Mucosa of gallbladder (tissue), 1 donor: ENCODE measurements at places on chromosomes 16 and 17.

GRCh38 chr17:21036361-21036881 lies 6.4 kb downstream of the USP22 start:
- no peak for DNase-seq

DNA sequence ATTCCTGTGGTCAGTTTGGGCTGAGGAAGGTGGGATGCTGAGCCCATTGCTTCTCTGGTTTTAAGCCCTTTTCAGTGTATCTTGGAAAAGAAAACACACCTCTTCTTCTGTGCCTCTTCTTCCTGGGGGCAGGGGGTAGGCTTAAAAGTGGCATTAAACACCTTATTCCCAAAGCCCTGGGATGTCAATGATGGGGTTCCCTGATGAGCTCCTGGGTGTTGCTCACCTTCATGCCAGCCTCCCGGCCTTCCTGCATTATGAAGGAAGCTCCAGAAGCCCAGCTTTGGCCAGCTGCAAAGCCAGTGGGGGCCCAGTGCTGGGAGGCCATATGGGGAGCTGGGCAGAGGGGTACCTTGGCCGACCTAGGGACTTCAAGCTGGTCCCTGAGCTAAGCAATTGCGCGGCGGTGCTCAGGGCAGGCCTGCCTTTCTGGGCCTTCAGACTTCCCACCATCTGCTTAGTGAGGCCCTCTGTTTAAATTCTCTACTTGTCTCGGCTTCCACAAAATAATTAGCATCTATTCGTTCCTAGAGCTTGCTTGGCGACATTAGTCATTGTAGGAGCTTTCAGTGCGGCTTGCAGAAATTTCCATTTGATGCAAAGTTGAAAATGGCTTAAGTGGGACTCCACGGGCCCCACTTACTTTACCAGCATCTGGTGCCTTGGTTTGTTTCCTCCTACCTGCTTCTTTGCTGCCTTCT lies 121.7 kb upstream of the NLRP1 start:
- DNase-seq = no peak

DNA sequence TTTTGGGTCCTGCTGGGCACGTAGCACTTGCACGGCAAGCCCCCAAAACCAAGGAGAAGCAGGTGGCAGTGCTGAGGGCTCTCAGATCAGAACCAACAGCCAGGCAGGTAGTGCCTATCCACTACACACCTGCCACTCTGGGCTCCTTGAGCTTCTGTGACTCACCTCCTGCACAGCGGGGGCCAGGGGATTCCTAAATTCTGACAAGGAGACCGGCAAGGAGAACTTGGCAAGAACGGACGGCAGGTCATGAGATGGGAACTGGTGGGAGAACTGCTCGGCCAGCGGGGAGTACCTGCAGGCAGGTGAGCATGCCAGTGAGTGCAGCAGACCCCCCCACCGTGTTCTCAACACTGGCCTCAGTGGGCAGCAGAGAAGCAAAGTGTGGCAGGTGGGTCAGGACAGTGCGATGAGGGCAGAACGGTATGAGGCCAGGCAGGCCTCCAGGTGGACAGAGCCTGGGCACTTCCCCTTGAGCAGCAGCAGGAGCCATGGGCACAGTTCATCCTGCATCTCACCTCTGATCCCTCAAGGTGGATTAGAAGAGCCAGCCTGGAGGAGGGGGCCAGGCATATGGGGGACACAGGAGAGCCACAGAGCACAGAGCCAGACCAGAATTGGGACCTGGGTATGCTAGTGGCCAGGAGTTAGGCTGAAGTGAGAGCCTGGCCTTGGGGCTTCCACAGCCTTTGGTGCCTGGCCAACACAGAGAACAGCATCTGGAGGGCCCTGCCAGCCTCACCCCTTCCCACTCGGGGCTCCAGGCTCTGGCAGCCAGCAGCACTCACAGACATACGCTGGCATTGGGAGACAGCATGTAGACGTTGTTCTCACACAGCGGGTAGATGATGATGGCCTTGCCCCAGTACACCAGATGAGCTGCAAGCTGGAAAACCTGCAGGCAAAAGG lies 14.7 kb downstream of the MPG start:
- DNase-seq = no peak

DNA sequence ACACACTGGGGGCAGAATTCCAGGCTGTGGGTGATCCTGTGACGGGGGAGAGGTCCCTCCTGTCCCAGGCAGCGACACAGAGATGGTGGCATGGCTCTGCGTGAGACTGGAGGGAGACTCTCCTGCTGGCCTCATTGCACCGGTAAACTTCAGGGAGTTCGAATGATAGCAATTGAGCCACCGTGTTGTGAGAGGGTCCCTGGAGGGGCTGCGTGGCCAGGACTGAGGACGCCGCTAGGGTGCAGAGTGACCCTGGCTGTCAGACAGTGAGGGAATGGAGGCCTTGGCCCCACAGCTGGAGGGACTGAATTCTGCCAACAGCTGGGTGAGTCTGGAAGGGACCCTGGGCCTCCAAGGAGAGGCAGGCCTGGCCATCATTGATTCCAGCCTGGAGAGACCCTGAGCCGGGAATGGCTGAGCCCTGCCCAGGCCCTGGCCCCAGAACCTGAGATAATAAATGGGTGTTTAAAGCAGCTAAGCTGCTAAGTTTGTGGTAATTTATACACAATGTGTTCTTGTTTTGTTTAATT lies 32.6 kb downstream of the CCDC57 start:
- no peak for DNase-seq

GRCh38 chr17:74119965-74120364 lies 83.5 kb upstream of the RPL38 start:
- DNase-seq = no peak

DNA sequence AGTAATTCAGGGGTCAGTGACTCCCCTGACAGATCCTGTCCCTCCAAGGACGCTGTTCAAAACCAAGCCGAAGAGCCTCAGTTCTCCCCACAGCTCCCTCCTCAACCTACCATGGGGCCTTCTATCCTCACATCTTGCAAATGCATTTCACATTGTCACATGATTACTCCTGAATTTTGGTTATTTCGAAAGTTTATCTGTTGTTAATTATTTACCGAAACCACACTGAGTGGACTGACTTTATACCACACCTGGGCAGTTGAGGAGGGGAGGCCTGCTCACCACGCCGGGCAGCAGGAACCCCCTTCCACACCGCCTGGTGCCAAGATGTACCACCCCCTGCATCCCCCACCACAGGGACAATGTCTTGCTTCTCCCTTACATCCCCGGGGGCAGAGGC lies 4.7 kb downstream of the TIMP2 start:
- DNase-seq = no peak

DNA sequence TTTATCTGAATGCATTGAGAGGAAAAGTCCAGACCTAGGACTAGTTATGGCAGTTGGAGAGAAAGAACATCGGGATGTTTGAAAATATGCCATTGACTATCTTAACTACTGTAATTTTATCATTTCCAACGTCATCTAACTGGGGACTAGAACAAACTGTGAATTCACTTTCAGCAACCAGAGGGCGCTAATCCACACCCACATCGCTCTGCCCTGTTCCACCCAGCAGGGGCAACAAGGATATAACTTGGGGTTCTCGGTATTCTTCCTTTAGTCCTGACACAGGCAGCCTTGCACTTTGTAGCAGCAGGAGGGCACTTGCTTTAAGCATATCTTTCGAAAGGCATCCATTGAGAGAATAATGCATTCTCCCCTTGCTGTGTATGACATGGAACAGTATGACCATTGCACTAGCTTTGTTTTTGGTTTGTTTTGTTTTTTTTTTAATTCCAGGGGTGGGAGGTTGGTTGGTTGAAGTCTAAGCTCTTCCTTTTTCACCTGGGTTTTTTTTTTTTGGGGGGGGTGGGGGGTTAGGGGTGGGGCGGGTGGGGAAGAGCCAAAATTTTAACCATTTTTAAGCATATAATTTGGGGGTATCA lies 31.5 kb downstream of the SIAH1 start:
- peak; percentile 80 for DNase-seq

- DNase-seq = no peak
Measured at GRCh38 chr16:66416939-66417700, 10.0 kb upstream of the BEAN1 start.

DNA sequence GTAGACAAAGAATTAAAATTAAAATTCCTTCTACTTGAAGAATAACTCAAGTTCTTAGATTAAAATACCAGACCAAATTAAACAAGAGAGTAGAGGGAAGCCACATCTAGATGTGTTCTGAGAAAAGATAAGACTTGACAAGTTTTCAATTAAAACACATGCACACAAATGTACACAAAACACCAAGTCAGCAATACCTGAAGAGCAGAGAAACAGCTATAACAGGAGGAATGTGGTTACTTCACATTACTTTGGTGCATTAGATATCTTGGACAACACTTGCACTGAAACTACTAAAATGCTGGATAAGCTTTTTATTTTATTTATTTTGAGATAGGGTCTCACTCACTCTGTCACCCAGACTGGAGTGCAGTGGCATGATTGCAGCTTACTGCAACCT lies 113.9 kb downstream of the MAP2K4 start:
- DNase-seq = no peak

DNA sequence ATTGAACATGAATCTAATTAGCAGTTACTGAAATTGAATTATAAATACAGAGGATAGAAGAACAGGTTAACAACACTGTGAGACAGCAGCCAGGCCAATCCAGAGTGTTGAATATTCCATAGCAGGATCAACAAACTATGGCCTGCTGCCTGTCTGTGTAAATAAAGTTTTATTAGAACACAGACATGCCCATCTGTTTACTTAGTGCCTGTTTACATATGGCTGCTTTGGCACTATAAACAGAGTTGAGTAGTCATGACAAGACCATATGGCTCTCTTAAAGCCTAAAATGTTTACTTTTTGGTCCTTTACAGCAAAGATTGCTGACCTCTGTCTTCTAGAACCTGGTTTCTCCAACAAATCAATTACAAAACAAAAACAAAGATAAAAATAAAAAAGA lies 115.4 kb upstream of the CDC42EP4 start:
- DNase-seq = no peak

GRCh38 chr16:84883301-84883700 lies 63.5 kb downstream of the CRISPLD2 start:
- DNase-seq = no peak

GRCh38 chr17:3167574-3167973 lies 29.7 kb upstream of the OR1A2 start:
- no peak for DNase-seq

- DNase-seq = no peak
Measured at GRCh38 chr17:74362810-74363498, 1.3 kb upstream of the BTBD17 start.

GRCh38 chr17:77349976-77350830 lies 209.4 kb downstream of the SEC14L1 start:
- DNase-seq = peak; percentile 33

DNA sequence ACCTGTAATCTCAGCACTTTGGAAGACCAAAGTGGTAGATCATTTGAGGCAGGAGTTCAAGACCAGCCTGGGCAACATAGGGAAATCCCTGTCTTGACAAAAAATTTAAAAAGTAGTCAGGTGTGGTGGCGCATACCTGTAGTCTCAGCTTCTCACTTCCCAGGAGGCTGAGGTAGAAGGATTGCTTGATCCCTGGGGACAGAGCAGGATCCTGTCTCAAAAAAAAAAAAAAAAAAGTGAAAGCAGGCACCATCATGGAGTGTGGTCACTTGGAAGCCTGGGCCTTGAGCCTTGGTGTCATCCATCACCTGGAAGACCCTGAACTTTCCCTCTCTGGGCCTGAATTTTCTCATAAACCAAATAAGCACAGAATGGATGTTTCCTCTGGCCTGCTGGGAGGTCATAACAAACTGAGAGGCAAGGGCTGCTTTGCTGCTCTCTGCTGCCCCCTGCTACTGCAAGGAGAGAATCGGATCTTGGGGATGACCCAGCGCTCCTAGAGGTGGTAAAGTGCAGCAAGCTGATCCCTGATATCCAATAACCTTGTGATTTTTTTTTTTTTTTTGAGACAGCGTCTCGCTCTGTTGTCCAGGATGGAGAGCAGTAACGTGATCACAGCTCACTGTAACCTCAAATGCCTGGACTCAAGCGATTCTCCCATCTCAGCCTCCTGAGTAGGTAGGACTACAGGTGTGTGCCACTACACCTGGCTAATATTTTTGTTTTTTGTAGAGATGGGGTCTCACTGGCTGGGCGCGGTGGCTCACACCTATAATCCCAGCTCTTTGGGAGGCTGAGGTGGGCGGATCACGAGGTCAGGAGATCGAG lies 75.9 kb upstream of the RNU2-1 start:
- DNase-seq = no peak

DNA sequence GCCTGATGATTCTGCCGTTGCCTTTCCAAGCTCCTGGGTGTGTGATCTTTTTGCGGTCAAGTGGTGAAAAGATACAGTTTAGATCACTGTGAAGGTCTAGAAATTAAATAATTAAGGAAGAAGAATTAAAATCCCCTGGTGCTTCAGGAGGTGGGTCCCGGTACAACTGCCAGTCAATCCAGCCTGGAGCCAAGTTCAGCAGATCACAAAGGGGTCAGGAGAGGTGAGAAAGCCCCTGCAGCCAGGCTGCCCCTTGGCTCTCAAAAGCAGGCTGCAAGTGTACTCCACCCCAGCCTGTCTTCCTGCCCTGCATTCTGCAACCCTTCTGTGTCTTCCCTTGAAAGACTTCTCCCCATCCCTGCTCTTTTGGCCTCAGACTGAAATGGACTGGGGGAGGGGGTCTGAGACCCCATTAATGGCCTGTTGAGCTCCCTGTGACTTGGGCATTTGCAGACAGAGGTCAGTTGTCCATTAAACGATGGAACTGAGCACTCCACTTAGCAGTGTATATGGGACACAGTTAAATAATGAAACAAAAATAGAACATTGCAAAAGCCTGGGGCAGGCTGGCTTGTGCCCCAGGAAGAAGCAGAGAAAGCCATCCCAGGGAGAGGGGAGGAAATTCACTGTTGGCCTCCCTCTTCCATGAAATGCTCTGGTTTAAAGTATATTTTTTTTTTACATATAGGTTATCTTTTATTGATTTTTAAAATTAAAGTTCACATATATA lies 15.1 kb downstream of the CACNG5 start:
- no peak for DNase-seq

DNA sequence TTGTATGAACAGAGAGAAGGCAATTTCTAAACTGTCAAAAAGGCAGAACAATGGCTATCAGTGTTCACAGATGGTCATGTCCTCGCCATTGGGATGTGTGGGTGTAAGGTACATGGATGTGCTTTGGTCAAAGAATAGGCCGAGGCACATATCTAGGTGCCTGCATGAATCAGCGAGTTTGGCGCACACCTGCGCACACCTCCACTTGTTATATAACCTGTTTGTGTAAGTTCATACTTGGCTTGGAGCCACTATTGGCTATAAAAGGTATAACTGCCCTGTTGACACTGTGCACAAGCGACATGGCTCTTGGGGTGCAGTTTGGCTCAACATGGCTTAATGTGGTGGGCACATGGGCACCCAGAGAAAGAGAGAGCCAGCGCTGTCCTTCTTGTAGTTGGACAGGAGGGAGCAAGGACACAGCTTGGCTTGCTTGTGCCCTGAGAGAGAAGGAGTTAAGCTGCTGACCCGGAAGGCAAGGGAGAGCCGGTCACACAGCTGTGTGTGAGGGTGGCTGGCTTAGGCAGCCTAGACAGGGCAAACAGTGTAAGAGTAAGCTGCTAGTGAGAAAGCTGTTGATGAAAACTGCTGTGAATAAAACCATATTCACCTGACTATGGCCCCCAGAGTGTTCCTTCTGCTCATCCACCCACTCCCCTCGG lies 499.1 kb downstream of the KCNJ2 start:
- DNase-seq = no peak

- no peak for DNase-seq
Measured at GRCh38 chr17:55072898-55073297, 104.3 kb downstream of the STXBP4 start.
